RPMI7951 (cell line): ENCODE measurements at places on chromosomes 3 and 15. TPM values are rescaled to one million over a fixed set of nuclear protein-coding genes. Genes with fewer than 3 reads are reported as not detected.

DNA sequence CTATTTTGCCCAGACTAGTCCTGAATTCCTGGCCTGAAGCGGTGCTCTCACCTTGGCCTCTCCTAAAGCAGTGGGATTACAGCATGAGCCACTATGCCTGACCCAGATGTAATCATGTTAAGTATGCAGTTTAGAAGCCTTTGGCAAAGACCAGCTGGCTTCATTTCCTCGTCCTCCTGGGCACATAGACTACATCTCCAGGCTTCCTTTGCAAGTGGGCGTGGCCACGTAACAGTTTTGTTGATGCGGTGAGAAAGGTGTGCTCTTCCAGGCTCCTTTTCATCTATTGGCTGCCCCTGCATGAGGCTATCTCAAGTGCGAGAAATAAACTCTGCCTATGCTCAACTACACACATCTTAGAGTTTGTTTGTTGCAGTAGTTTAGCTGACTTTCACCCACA, 13.0 kb downstream of the SV2B start:
- DNase-seq = no peak

DNA sequence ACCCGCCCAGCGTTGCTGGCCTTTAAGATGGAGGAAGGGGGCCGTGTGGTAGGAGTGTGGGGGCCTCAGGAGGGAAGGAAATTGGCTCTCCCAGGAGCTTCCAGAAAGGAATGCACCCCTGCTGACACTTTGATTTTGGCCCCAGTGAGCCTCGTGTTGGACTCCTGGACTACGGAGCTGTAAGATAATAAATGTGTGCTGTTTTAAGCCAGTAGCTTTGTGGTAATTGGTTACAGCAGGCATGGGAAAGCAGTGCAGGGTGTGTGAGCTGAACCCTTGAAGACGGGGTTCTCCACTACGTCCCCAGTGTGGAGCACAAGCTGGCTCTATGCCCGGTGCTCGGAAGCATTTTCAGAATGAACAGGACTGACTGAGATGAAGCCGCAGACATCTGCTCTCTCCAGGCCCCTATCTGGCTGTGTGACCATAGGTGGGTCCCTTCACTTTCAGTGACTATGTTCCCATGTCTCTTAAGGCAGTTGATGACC, 22.9 kb upstream of the CGNL1 start:
- DNase-seq = no peak

DNA sequence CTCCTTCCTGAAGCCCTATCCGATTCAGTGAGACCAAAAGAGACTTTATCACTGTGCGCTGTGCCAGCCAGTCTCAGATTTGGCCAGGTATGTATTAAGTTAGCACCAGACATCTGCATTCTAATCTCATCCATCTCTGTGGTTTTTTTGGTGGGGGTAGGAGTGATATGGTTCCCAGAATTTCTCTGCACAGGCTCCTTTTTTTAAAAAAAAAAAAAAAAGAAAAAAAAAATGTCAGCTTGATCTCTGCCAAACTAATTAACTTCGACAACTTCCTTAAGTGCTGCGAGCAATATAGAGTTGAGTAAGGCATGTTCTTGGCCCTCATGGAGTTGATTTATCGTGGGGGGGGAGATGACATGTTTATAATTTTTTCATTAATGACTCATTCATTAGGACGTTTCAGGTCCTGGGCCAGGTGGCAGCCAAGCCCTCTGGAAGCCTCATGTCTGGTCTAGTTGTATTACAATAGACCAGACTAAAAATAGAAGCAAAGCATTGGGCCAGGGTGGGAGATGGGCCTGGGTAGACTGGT, 12.9 kb downstream of the SLCO3A1 start:
- peak; percentile 51 for DNase-seq

GRCh38 chr3:76760336-76760735, 279.6 kb upstream of the ROBO2 start:
- DNase-seq = no peak

DNA sequence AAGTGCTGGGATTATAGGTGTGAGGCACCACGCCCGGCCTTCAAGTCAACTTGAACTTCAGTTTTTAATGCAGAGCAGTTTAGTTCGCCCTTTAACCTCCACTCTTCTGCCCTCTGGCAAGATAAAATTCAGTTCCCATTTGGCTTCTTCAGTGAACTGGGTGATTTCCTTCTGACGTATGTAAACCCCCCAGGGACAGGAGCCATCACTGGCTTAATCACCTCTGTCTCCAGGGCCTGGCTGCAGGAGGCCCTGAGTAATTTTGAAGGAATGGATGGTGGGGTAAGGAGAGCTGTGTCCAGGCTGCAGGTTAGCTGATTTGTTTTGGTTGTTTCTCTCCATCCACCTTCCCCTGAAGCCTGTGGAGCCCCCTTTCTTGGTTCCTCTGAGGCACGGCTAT, 11.9 kb downstream of the MCM2 start:
- DNase-seq = no peak

GRCh38 chr3:171895900-171896299, 52.8 kb downstream of the TMEM212 start:
- no peak for DNase-seq

DNA sequence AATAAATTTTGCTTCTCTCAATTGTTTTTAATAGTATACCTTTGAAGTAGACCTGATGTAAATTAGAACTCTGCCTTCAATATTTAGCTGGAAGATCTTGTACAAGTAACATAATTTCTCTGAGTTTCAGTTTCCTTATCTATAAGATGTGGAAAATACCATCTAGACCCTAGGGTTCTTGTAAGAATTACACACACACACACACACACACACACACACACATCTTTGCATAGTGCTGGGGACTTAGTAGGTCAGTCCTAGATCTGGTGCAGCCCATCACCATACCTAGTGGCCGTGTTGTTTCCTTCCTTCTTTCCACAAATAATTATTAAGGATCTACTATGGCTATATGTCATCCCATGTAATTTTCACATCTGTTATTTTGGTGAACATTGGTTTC, 11.0 kb downstream of the TRAT1 start:
- DNase-seq = no peak

- DNase-seq = no peak
These were observed 6.0 kb upstream of the LIPH start for GRCh38 chr3:185558395-185558794.

- DNase-seq = peak; percentile 51
These were observed 4.2 kb upstream of the NPHP3 start for GRCh38 chr3:132726341-132726823.

DNA sequence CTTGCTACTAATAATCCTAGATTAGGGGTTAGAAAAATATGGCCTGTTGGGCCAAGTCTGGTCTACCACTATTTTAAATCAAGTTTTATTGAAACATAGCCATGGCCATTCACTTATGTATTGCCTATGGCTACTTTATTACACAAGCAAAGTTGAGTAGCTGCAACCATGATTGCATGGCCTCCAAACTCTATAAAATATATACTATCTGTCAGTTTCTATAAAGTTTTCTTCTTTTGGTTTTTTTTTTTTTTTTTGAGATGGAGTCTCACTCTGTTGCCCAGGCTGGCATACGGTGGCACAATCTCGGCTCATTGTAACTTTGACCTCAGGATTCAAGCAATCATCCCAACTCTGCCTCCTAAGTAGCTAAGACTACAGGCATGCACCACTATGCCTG, 60.4 kb downstream of the INO80 start:
- DNase-seq = no peak

NR2E3 gene
- not detected in 2 replicates for total RNA-seq

DNA sequence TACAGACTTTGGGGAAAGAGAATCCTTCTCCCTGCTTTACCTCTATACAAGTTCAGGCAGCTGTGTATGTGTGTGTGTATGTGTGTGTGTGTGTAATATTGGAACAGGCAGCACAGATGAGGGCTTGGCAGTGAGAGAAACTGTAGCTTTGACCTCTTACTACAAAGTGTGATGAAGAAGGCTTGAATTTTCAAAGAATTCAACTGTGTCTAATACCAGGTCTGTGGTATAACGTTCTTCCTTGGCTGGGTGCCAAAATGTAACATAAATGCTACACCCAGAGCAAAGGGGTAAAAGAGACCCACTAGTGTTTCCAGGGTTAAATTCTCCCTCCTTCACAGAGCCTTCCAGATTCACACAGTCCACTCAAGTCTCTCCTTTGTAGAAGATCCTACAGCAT, 51.1 kb downstream of the CHST2 start:
- DNase-seq = peak; percentile 55

DNA sequence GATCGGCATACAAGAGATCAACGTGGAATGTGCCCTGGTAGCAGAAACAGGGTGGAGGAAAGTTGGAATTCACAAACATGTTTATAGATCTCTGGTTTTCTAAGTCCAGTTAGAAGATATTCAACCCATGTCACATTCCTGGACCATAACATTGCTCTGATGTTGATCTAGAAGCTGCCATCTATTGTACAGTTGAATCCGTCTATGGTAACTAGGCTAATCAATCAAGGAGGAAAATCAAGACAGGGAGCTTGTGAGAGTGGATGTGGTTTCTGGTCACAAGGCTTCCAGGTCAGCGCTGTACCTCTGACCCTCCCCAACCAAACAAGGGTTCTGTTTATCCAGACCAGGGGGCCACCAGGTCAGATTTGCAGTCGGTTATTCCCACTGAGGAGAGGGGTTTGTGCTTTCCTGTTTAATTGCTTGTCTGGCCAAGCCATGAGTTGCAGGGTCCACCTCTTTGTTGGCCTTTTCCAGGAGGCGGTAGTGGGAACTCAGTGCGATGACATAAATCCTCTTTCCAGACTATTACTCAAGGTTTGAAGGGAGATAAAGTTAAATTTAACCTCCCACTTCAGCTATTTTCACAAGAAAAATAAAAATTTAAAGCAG, 130.3 kb downstream of the SLCO3A1 start:
- DNase-seq = no peak

- peak; percentile 65 for DNase-seq
These were observed 15.2 kb downstream of the ST3GAL6 start for GRCh38 chr3:98778383-98778782.
